CD4-positive, alpha-beta memory T cell (primary cell): ENCODE measurements at places on chromosomes 2 and 18. TPM values are rescaled to one million over a fixed set of nuclear protein-coding genes. Genes with fewer than 3 reads are reported as not detected.
A peak's percentile ranks its signal among the peaks of the same experiment; 100 is the strongest.

Gene RNF138
- 58.1 TPM for total RNA-seq

GRCh38 chr2:69603146-69603743 is 40.3 kb downstream of the AAK1 start:
- no peak overlapping the region for H3K27ac ChIP-seq
- H3K4me1 ChIP-seq: peaks cover 96% of the 10 kb centered on the region
- H3K36me3 ChIP-seq: no peaks in the 10 kb centered on the region
- H3K4me3 ChIP-seq: no peak overlapping the region
- DNase-seq: no peak

- H3K27me3 ChIP-seq: no peaks in the 10 kb centered on the region
- H3K4me1 ChIP-seq: peaks cover 4% of the 10 kb centered on the region
- no peak overlapping the region for H3K4me3 ChIP-seq
- H3K36me3 ChIP-seq: no peaks in the 10 kb centered on the region
- no peak for DNase-seq
- H3K27ac ChIP-seq: no peak overlapping the region
Measured at GRCh38 chr2:151191001-151191400, 70.7 kb downstream of the RBM43 start.

DNA sequence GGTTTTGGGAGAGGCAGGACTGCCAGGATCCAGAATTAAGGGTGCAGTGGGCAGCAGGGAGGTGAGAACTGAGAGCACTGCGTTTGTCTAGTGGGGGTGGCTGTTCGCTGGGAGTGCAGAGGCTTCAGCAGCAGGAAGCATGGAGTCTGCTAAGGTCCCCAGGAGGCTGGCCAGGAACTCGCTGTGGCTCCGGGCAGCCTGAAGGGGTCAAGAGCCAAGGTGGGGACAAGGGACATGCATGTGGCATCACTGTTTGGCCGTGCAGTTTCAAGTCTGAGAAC is 43.2 kb upstream of the SEMA4C start:
- H3K36me3 ChIP-seq: no peaks in the 10 kb centered on the region
- peak overlapping the region; percentile 54 for H3K27ac ChIP-seq
- no peak for DNase-seq
- no peaks in the 10 kb centered on the region for H3K27me3 ChIP-seq
- H3K4me1 ChIP-seq: peaks cover 64% of the 10 kb centered on the region
- peak overlapping the region; percentile 57 for H3K4me3 ChIP-seq

- no peaks in the 10 kb centered on the region for H3K36me3 ChIP-seq
- H3K4me1 ChIP-seq: no peaks in the 10 kb centered on the region
- H3K27ac ChIP-seq: no peak overlapping the region
- no peaks in the 10 kb centered on the region for H3K27me3 ChIP-seq
Measured at GRCh38 chr18:37661478-37661877, 95.9 kb upstream of the CELF4 start.

Gene MTCL1
- 0.36 TPM for total RNA-seq

DNA sequence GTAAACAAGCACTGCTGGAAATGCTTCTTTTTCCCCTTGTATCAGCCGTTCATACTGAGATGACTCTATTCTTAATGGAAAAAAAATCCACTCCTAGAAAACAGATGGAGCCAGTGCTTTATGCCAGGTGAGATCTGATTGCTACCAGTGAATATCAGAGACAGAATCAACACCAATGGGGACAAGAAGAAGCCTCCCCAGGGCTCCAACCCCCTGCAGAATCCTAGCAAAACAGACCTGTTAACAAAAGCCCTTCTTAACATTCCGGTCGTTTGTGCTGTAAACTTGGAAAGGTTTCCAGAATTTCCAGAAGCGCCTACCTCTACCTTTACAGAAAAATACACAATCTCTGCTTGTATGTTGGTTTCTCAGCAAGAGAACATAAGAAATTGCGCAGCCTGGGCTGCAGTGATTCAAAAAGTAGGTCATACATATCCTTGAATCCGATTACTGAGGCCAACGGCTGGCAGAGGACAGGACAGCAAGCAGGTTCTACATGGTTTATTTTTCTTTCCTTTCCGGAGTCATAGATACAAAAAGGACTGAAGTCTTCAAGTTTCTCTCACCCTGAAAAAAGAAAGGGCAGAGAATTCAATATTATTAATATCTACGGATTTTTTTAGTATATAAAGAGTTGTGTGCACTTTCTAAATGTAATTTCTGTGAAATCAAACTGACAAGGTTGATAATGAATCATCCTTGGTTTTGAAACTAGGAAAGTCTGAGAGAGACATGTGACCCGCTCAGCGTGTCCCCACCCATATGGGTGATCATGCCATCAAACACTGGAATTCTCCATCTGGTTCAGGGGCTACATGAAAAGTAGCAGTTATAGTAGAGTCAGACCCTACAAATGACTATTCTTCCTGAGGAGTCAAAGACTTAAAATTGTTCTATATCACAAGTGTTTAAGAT is 266.7 kb upstream of the MGAT5 start:
- no peaks in the 10 kb centered on the region for H3K27me3 ChIP-seq
- no peaks in the 10 kb centered on the region for H3K4me1 ChIP-seq
- DNase-seq: no peak
- no peaks in the 10 kb centered on the region for H3K36me3 ChIP-seq
- H3K27ac ChIP-seq: no peak overlapping the region
- no peak overlapping the region for H3K4me3 ChIP-seq

Gene FABP1
- not detected for total RNA-seq

DNA sequence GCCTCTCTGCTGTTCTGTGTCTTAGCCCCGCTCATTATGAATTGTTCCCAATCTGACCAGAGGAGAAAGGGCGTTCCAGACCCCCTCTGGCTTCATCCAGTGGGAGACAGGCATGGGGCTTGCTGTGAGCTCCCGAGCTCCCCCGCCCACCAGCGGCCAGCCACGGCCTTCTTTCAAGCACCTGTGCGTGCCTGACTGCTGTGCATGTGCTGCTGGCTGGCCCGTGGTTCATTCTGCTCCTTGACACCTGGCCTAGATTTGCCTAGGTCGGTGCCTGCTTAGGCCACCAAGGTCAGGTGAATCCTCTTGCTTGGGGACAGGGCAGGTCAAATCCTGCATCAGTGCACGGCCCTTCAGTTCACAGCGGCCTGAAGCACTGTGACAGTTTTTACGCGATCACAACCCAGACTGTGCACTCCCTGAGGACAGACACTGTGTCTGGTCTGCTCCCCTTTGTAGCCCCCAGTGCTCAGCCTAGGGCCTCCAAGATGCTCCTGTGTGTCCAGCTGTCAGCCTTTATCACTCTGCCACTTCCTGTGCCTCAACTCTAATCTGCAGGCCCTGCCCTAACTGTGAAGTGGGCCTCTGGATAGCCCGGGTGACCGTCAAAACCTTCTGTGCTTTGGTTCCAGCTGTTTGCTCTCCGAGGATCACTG is 3.6 kb upstream of the LPIN1 start:
- H3K4me3 ChIP-seq: no peak overlapping the region
- no peak for DNase-seq
- H3K4me1 ChIP-seq: peaks cover 44% of the 10 kb centered on the region
- H3K27ac ChIP-seq: no peak overlapping the region
- no peaks in the 10 kb centered on the region for H3K36me3 ChIP-seq
- no peaks in the 10 kb centered on the region for H3K27me3 ChIP-seq

Gene MBP
- total RNA-seq: 179 TPM

- DNase-seq: peak; percentile 21
- H3K27ac ChIP-seq: no peak overlapping the region
- no peak overlapping the region for H3K4me3 ChIP-seq
Measured at GRCh38 chr2:96509114-96509846, 4.1 kb upstream of the NEURL3 start.

GRCh38 chr18:48365965-48366364 is 43.2 kb downstream of the ZBTB7C start:
- no peaks in the 10 kb centered on the region for H3K36me3 ChIP-seq
- H3K27ac ChIP-seq: no peak overlapping the region
- no peak overlapping the region for H3K4me3 ChIP-seq
- no peak for DNase-seq

DNA sequence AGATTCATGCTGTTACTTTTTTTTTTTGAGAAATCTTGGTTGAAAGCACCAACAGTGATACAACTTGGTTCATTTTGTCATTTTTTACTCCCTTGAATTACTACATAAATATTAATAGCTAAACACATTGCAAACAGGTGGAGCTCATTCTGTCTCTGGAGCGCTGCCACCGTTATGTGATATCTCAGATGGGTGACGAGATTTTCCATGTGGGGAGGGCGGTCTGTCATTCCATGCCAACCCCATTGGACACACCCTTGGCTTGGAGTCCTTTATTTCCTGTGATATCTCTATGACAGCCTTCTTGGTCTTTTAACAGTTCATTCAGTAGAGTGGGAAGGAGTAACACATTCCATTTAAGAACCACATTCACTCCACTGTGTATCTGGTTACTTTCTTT is 794.8 kb downstream of the SATB2 start:
- H3K4me1 ChIP-seq: no peaks in the 10 kb centered on the region
- no peak overlapping the region for H3K4me3 ChIP-seq
- no peak for DNase-seq

Gene SPHKAP
- not detected for total RNA-seq

DNA sequence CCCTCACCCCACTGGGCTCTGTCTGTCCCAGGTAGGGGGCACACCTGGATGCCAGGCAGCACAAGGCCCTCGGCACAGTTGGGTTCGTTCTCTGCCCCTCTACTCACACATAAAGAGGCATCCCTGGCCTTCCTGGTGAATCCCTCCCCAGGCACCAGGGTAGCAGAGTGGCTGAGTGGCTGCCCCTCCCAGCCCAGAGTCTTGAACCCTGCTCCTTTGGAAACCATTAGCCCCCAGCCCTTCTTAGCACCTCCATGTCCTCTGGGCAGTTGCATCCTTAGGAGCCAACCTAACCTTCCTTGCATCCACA is 2.0 kb downstream of the GPC1 start:
- H3K4me3 ChIP-seq: no peak overlapping the region
- peaks cover 16% of the 10 kb centered on the region for H3K4me1 ChIP-seq

DNA sequence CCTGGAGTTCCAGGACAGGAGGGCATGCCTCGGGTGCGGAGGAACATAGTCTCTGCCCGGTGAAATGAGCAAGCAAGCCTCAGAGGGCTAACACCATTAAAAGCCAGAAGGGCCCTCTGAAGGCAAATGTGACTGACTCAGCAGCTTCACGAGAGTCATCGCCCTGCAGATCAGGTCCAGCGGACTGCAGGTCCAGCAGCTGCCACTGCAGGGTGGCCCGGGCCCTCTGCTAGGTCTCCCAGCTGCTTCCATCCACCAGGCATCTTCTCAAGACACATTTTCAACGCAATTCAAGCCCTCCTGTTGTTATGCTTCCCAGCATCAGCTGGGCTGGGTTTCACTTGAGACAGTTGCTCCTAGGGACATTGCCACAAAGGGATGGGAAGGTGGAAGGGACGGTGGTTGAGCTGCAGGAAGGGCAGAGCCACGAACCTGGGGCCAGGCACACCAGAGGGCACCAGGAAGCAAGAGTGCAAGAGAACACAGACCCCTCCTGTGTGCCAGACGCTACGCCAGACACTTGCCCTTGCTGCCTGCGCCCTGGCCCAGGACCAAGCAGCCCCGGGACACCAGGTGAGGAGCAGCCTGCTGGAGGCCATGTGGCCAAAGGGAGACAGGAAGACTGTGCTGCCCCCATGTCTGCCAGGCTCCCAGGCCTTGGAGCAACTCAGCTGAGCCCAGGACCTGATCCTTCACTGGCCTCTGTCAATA is 173.0 kb downstream of the HDAC4 start:
- no peak overlapping the region for H3K4me3 ChIP-seq
- no peak for DNase-seq
- H3K4me1 ChIP-seq: peaks cover 48% of the 10 kb centered on the region
- H3K27ac ChIP-seq: no peak overlapping the region
- no peaks in the 10 kb centered on the region for H3K36me3 ChIP-seq
- H3K27me3 ChIP-seq: no peaks in the 10 kb centered on the region

- H3K27me3 ChIP-seq: no peaks in the 10 kb centered on the region
- no peaks in the 10 kb centered on the region for H3K4me1 ChIP-seq
- DNase-seq: no peak
- H3K27ac ChIP-seq: no peak overlapping the region
- no peaks in the 10 kb centered on the region for H3K36me3 ChIP-seq
Measured at GRCh38 chr2:48075631-48076030, 169.3 kb upstream of the FBXO11 start.

Gene ITGA4
- total RNA-seq: 278 TPM

- no peaks in the 10 kb centered on the region for H3K36me3 ChIP-seq
- no peak overlapping the region for H3K27ac ChIP-seq
- no peaks in the 10 kb centered on the region for H3K27me3 ChIP-seq
Measured at GRCh38 chr2:71661782-71662181, 208.4 kb downstream of the DYSF start.

- no peak for DNase-seq
- H3K4me1 ChIP-seq: no peaks in the 10 kb centered on the region
- H3K27ac ChIP-seq: no peak overlapping the region
- no peaks in the 10 kb centered on the region for H3K36me3 ChIP-seq
Measured at GRCh38 chr2:107931412-107931811, 54.9 kb upstream of the SLC5A7 start.

GRCh38 chr2:27138111-27138510 is 1.1 kb downstream of the PRR30 start:
- H3K4me1 ChIP-seq: peaks cover 15% of the 10 kb centered on the region
- H3K27me3 ChIP-seq: no peaks in the 10 kb centered on the region
- no peak for DNase-seq
- H3K36me3 ChIP-seq: no peaks in the 10 kb centered on the region

Gene MC2R
- total RNA-seq: not detected

DNA sequence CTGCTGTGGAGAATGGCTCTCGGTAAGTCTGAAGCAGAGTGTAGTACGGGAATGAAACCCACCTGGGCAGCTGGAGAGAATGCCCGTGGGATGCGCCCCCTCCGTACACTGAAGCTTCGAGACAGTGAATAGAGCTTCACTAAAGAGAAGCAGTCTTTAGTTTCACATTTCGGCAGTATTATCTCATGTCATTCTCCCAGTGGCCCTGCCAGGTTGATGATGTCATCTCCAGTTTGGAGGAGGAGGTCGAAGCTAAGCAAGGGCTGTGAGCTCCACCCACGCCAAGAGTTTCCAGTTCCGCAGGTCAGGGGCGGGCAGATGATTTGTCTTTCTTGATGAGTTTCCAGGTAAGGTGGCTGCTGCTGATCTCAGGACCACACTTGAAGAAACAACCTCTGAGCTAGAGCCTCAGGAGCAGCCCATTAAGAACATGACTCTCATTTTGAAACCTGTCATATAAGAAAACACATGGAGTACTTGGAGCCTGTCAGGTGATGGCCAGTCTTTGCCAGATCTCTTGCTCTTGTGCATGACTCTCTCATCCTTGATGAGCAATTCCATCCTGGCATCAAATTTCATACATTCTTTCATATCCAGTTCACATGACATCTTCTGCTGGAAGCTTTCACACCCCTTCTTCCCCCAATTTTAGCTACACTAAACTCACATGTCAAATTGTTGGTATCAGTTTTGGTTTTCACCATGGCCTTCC is 475.0 kb downstream of the RNF144A start:
- no peak overlapping the region for H3K27ac ChIP-seq
- DNase-seq: no peak
- H3K27me3 ChIP-seq: no peaks in the 10 kb centered on the region
- H3K36me3 ChIP-seq: no peaks in the 10 kb centered on the region
- H3K4me3 ChIP-seq: no peak overlapping the region
